Activated naive CD4-positive, alpha-beta T cell treated with anti-CD3 and anti-CD28 coated beads, Interleukin-2, amount 50 U/mL, for 72 hours (primary cell): ENCODE measurements at places on chromosomes 13 and 19. TPM values are rescaled to one million over a fixed set of nuclear protein-coding genes. Genes with fewer than 3 reads are reported as not detected.

DNA sequence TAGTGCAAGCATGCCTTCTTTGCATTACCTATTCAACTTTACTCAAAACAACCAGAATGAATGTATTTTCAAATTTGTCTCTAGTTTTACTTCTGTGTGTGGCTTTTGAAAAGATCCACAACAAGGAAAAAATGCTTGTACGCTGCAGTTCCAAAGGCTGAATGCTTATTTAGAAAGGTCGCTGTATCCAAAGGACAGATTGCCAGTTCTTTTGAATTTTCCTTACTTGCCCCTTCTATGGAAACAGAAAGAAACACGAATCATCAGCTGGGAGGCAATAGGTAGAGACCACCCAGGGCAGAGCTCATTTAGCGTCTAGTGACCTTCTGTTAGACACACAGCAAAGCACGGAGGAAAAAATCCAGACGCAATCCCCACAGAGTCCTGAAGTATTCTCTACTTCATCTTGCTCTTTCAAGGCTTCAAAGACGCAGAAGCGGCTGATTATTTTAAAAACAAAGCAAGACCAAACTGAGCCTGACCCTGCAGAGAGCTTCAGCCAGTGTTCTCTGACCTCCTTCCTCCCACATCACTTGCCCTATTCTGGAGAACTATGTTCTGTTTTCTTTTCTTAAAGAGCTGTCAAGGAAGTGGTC lies 674.6 kb upstream of the SGCG start:
- no peak for DNase-seq

DNA sequence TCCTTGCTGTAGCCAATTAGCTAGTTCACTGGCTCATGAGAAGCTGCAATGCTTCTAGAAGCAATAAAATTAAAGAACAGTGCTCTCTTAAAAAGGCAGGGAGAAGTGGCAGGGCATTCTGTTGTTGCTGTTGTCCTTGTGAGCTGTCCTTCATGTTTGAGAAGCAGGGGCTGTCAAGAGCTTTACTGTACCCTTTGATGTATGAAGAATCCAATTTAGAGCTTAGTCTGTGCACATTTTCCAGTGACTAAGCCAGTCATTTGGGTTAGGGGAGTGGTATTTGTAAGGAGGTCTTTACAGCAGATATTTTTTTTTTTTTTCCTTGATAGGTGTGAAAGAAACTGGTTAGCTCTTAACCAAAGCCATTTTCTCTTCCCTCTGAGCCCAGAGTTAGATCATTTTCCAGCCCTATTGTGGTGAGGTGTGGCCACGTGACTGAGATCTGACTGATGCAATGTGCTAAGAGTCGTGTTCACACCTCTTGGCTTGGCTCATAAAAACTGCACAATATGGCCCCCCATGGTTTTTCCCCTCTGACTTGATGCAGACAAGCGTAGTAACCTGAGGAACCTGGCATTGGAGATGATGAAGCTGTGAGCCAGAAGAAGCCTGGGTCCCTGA lies 309.6 kb upstream of the TMTC4 start:
- DNase-seq = no peak

DNA sequence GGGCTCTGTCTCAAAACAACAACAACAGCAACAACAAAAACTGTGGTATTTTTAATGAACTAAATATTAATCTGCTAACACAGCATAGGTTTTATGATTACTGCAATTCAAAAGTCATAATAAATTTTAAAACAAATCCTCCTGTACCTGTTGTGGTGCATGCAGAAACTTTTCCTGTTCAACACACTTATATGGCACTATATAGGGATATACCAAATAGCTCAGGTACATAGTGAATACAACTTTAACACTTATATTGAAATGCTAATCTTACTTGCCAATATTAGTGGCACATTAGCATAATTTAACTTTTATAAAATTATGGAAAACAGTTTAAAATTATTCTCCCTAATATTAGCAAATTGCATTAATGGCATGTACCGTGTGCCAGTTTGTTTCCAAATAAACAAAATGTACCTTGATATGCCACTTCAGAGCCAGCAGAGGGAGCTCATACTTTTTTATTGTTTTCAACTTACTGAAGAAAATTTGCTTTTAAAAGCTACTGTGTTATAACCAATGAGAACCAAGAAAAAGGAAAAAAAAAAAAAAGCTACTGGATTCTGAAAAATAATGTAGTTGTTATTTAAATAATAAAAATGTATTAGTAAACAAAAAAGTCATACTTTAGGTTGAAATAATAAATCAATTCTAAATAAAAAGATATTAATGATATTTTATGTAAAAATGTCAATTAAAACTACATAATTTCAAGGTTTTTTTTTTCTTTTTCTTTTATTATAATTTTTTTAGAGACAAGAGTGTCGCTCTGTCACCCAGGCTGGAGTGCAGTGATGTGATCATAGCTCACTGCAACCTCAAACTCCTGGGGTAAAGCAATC lies 18.0 kb upstream of the RBM26 start:
- no peak for DNase-seq

DNA sequence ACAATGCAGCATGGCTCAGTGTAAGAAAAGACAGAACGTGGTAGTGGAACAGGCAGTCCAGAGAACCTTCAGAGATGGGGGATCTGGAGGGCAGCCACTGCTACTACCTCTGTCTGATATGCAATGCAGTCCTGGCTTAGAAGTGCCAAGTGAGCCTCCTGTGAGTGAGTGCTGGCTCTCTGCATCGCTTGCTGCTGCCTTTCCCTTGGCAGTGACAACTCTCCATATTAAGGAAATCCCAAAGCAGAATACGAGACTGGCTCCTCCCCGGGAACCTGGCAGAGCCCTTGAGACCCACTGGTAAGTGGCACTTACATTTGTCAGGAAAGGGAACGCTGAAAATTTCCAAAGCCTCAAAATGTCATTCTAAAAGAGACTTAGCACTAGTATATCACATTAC lies 7.5 kb downstream of the DOCK9 start:
- DNase-seq = no peak

DNA sequence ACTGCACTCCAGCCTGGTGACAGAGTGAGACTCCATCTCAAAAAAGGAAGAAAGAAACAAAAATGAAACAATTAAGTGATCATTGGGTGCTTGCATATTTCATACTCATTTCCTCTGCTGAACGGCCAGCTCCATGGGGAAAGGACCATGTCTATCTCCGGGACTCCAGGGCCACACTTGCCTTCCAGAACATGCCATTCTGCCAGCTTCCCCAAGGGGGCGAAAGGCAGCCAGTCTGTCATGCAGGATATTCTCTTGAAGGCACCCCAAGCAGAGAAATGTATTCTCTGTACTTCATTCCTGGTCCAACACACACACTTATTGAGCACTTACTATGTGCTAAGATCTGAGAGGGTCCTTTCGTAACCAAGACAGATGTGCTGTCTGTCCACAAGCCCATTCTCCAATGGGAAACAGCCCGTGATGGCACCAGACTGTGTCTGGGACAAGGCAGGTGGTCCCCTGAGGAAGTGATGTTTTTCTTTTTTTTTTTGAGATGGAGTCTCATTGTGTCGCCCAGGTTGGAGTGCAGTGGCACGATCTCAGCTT lies 10.2 kb upstream of the CARM1 start:
- DNase-seq = no peak

DNA sequence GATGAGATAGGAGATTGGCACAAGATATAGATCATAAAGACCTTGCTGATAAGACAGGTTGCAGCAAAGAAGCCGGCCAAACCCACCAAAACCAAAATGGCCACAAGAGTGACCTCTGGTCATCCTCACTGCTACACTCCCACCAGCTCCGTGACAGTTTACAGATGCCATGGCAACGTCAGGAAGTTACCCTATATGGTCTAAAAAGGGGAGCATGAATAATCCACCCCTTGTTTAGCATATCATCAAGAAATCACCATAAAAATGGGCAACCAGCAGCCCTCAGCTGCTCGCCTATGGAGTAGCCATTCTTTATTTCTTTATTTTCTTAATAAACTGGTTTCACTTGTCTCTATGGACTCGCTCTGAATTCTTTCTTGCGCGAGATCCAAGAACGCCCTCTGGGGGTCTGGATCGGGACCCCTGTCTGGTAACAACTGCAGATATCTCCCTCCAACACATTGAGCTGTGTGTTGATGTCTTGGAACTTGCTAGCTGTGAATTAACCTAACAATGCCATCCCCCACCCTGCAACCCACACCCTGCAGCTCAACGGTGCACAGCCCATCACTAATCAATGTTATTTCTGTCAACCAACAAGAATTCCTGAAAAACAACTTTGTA lies 27.1 kb upstream of the GRTP1 start:
- DNase-seq = no peak

- no peak for DNase-seq
These were observed 1591.5 kb downstream of the PCDH9 start for GRCh38 chr13:65638572-65639168.

- DNase-seq = no peak
These were observed at the start of gene EFNA2 for GRCh38 chr19:1285737-1286360. EFNA2 (plus strand) TSS chr19:1285873; CDS start chr19:1286169, 296 bp downstream.

DNA sequence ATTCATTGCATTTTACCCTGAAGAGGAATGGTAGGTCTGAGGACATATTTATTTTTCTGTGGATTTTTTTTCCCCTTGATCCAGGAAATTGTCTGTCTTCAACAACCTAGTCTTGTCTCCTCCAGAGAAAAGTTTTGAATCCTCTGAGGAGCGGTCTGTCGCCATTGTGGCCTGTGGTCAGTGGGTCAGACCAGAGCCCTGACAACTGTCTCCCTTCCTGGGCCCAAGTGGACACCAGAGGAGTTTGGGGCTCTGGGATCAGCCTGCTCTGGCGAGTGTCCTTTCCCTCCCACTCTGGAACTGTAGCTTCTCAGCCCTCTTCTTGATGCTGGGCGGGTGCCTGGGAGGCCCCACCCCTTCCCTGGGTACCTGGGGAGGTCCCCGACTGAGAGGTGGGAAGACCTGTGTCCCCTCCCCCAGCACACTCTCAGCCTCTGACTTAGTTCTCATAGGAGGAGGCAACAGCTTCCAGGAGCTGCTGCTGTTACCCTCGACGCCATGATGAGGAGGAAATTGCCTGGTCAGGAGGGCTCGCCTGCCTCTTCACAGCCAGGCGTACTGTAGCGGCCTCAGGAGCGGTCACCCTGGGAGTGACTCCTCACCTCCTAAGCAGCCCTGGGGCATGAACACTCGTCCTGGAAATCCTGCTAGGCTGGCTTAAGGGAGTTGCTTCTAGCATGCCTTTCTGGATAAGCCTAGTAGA lies 110.3 kb downstream of the GGACT start:
- no peak for DNase-seq

GRCh38 chr13:97911311-97912138 lies 42.0 kb upstream of the IPO5 start:
- DNase-seq = no peak

GRCh38 chr13:112891477-112892401 lies 77.3 kb upstream of the MCF2L start:
- no peak for DNase-seq

- DNase-seq = no peak
These were observed 24.5 kb upstream of the FREM2 start for GRCh38 chr13:38662362-38662761.

GRCh38 chr13:59247171-59247570 lies 916.6 kb downstream of the DIAPH3 start:
- DNase-seq = no peak

DNA sequence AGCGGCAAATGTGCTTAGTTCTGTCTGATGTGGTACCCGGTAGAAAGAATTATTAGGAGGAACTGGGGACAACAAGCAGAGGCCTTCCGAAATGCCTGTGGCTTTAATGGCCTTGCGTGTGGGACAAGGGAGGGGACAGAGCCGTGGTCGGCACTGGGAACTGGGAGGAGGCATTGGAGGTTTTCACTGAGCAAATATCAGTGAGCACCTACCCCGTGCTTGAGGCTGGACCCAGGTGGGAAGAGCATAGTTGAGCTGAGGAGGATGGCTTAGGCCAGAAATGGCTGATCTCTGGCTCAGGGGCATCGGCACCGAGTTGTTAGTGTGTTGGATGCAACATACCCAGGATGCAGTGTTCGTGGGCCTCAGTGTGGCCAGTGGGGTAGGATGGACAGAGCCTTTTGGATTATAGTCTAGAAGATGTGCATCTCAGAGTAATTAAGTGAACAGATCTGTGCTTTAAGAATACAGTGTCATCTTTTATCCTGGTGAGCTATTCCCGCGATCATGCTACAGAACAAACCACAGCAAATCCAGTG lies 201.3 kb downstream of the TEX29 start:
- DNase-seq = no peak

GRCh38 chr13:30418075-30418716 lies 4.1 kb upstream of the UBE2L5 start:
- no peak for DNase-seq

DNA sequence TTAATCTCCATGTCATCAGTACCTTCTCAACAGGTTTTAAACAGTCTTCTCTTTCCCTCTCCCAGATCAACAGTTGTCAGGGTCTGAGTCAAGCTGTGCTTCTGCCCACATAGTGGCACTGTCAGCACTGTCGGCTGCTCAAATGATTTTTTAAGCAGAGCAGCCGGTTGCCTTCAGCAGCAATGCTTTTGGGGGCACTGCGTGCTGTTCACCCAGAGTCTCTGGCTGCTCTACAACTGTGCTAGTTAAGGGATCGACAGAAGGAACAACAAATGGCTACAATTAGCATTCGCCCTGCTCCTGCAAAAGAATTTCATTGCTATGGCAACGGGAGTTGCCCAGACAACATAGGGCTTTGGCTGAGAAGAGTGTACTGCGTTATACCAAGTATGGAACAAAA lies 412.9 kb downstream of the DIAPH3 start:
- DNase-seq = no peak

- DNase-seq = no peak
These were observed 612.1 kb upstream of the KLHL1 start for GRCh38 chr13:70720386-70720785.

GRCh38 chr19:11191273-11191755 lies 6.0 kb downstream of the KANK2 start:
- no peak for DNase-seq

DNA sequence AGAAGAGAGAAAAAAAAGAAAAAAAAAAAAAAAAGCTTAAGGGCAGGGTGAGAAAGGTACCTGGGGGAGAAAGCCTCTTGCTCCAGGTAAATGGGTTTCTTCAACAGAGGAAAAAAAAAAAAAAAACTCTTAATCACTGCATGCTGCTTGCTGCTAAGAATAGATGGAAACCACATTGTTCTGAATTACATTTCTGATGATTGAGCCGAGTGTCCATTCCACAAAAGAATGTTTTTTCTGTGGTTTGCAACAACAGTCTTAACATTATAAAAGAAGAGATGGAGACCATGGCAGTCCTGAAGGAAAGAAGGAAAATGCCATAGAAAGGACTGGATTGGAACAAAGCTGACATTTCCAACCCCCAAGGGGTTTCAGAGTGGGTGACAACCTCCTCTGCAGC lies 1312.7 kb downstream of the SLITRK1 start:
- DNase-seq = no peak

GRCh38 chr13:52414963-52415362 lies 9.0 kb upstream of the THSD1 start:
- DNase-seq = no peak

Gene NCR1
- total RNA-seq = 0.61 TPM

Gene ARL11
- total RNA-seq = 1.6 TPM

Gene VSTM1
- not detected for total RNA-seq

Gene KLK2
- 1.5 TPM for total RNA-seq

Gene MISP
- not detected for total RNA-seq

Gene MEIS3
- 0.12 TPM for total RNA-seq

Gene ZNF432
- 15.9 TPM for total RNA-seq

Gene IER2
- 174 TPM for total RNA-seq

Gene IGLON5
- total RNA-seq = not detected

Gene PGLYRP2
- 0.09 TPM for total RNA-seq

Gene PAF1
- total RNA-seq = 58.2 TPM

Gene PINLYP
- 9.0 TPM for total RNA-seq

Gene DUS3L
- 47.2 TPM for total RNA-seq
